ENCODE measurements at places on chromosomes 12 and 14.

- no peak for DNase-seq
Observed at GRCh38 chr14:59771577-59771976, 99.0 kb downstream of the RTN1 start.

DNA sequence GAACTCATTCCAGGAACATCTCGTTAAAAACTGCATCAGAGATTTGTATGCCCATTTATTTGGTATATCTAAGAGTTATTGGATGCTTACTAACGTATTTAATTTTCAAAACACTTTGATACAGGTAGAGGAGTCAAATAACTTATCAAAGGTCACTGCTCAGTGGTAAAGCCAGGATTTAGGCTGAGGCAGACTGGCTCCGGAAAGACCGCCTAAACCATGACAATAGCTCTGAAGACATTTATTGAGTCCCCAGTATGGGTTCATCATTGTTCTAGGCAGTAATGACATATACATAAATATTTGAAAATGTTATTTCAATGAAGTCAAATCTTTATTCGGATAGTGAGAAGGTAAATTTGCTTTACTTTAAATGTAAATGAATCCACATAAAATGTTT is 30.3 kb downstream of the WBP11 start:
- DNase-seq: no peak

DNA sequence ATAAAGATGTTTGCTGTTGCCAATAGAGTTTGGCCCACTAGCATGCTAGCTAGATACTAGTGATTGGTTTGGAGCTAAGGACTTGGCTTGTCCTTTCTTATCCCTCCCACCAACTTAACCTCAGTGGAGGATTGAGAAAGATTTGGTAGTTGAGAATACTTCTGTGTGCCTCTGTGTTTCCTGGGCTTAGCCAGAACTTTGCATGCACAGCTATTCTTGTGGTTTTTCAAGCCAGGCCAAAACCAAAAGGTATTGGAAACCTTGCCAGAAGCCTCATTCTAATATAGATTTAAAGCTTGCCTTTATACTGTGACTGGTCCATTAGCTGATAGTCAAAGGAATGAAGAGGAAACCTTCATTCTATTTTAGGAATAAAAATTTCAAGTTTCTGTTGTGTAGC is 188.5 kb downstream of the CCDC91 start:
- peak; percentile 5 for DNase-seq

DNA sequence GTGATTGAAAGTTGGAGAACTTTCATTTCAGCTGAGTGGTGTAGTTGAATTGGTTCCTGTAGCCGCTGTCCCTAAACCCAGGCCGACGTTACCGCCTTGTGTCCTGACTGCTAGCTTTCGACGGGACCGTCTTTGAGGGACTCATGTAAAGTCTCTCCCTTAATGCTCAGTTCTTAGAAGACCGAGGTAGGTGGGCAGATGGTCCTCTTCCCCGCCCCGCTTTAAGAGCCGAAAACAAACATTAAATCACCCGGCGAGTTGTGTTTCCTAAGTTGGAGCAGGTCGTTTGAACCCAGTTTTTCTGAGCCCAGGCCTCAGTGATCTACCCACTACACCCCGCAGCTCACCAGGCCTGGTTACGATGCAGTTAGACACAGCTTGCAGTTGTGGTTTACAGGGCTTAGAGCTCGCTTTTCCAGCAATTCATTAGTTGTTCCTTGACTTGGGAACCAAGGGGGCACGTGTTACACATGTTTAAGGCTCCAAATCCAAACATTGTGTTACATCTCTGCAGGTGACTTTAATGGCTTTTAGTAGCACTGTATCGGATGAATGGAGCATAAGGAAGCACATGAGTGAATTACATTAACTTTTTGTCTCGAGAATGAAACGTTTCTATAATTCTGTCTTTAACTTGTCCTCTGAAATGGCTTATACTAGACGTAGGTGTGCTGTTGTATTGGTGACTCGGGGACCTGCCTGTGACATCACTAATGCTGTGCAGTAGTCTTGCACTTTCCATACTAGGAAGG is 790 bp downstream of the NEDD1 start:
- peak; percentile 42 for DNase-seq

DNA sequence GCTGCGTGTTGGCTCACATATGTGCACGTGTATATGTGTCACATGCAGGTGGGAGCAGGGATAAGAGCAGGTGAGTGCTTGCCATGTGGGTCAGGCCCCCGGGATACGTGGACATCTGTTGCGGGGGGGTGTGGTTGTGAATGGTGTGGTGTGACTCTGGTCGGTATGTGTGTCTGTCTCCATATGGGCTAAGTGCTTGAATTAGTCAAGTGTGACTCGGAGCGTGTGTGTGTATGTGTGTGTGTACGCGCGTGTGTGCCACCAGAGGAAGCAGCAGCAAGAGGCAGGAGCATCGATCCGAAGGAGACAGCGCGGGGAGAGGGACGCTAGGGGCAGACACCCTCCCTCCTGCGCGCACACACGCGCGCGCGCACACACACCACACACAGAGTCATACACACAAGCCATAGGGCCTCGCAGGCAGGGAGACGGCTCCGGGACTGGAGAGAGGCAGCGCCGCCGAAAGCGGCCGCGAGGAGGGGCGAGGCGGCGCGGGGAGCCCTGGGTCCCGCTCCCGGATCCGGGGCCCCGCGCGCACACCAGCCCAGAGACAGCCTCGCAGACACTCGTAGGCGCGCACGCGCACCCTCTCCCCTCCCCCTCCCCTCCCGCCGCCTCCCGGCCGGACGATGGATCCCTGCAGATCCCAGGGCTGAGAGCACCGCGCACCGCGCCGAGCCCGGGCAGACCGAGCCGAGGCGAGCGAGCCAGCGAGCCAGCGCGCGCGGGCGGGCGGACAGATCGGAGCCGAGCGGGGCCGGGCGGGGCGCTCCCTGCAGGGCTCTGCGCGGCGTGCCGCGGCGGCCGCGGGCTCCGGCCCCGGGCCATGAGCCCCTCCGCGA is at the start of gene ASIC1:
Gene ASIC1 (plus strand): TSS at position 597 of the 842 bp plus-strand sequence. CDS start 1,171 bp downstream, outside the sequence.
- peak; percentile 26 for DNase-seq

GRCh38 chr14:44528180-44528579 is 21.1 kb upstream of the FSCB start:
- no peak for DNase-seq

DNA sequence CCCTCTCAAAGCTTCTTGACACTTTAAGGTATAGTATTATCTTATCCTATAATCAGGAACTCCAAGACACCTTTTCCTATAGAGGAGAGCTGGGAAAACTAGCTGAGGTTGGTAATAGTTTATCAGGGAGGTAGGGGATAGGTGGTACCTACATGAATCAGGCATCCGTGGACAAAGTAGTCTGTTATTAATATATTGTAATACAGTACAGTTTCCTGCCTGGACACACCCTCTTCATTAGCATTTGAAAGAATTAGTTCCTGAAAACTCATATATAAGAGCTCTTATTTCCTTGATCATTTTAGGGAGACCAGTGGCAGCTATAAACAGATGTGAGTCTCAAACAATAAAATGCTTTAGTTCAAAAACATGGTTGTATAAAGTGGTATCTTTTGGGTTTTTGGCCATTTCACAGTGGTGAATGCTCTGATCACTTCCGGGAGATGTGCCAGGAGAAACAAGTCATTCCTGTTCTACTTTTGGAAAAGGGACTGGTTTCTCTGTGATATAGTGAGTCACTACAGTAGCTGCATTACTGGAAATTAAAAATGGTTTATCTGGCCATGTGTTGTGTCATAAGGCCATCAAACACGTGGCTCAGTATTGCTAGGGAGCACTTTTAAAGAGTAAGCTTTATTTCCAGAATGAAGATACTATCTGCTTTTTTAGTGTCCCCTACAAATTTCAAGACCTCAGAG is 98.1 kb downstream of the KLRB1 start:
- DNase-seq: no peak

GRCh38 chr14:84037593-84037992 is 1492.4 kb upstream of the FLRT2 start:
- DNase-seq: no peak

DNA sequence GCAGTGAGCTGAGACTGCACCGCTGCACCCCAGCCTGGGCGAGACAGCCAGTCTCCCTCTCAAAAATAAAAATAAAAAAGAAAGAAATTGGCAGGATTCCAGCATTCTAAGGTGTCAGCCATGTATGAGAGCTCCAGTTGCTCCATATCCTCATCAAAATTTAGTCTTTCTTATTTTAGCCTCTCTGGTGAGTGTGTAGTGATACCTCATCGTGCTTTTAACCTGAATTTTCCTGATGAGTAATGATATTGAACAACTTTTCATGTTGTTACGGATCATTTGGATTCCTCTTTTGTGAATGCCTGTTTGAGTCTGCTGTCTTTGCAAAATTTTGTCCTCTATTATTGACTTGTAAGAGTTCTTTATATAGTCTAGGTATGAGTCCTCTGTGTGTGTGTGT is 28.5 kb downstream of the CCDC60 start:
- DNase-seq: no peak

- peak; percentile 86 for DNase-seq
Observed at GRCh38 chr14:49621114-49621881, 699 bp downstream of the MGAT2 start.

- DNase-seq: no peak
Observed at GRCh38 chr12:112887550-112887949, 19.2 kb upstream of the OAS1 start.

GRCh38 chr12:123269395-123269892 is 2.2 kb downstream of the CDK2AP1 start:
- DNase-seq: peak; percentile 58
